Putamen (tissue), 1 donor: ENCODE measurements at places on chromosomes 12 and 14.

DNA sequence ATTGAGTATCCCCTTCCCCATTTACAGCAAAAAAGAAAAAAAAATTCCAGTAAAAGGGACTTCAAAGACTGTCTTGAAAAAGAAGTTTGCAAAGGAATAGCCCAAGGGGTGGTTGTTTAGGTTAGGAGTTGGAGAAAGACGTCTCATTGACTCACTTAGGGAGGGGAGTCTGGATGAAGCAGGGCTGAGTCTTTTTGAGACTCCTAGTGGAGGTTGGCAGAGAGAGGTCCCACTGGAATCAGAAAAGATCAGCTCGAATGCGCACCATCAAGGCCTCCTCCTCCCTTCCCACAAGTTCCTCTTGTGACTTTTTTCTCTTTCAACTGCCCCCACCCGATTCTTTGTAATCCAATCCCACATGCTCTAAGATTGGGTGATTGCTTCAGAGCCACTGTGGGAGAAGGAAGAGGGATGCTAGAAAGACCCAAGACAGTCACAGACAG, 1.9 kb downstream of the ARHGEF40 start:
- no peak for DNase-seq

DNA sequence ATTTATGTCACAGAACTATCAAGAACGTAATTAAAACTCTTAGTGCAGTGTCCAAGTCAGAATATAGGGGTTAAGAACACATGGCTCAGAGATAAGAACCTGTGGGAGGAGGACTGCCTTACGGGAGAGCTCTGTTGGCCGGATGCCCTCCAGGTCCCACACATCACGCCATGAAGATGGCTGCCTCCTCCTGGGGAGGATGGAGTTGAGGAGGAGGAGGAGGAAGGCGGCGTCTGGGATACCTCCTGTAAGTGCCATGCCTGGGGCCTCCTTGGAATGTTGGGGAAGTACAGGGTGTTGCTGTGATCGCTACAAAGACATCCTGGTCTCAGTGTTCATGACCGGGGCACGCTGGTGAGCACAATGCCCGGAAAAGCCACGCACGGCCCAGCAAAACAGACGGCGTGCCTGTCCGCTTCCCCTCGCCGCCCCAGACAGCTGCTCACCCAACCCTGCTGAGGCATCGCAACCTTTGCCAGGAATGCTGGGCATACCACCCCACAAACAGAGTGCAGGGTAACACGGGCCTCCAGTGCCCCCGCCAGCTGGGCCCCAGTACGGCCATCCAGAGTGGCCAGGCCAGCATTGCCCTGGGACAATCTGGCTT, 28.7 kb upstream of the CD9 start:
- no peak for DNase-seq

GRCh38 chr12:53737093-53737808, 10.0 kb upstream of the CALCOCO1 start:
- no peak for DNase-seq

DNA sequence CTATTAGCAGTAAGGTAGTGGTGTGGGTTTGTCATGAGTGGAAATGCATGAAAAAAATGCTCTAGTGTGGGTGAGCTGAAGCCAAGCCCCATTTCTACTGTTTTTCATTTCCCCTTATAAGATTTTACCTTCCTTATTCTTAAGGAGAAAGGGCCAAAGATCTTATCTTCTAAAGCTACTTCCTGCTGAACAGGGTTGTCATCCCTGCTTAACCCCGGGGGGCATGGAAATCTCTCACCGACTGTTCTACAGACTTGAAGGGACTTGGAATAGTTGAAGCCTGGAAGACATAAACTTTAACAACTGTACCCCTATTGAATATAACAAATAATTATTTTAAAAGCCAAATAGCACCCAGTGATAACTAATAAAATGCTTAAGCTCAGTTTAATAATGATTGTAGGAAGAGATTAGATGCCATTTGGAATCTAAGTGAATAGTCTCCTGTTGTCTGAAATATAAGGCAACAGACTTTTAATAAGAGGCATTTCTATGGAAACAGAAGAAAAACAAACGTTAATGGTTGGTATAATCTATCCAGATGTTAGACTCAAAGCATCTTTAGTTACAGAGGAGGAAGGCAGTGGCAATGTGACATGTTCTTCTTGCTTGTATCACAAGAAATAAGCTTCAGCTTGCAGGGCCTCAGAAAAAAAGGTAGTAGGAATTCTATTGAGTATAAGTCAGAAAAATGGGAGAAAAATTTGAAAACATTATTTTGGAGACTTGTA, 1.8 kb upstream of the GMFB start:
- no peak for DNase-seq

DNA sequence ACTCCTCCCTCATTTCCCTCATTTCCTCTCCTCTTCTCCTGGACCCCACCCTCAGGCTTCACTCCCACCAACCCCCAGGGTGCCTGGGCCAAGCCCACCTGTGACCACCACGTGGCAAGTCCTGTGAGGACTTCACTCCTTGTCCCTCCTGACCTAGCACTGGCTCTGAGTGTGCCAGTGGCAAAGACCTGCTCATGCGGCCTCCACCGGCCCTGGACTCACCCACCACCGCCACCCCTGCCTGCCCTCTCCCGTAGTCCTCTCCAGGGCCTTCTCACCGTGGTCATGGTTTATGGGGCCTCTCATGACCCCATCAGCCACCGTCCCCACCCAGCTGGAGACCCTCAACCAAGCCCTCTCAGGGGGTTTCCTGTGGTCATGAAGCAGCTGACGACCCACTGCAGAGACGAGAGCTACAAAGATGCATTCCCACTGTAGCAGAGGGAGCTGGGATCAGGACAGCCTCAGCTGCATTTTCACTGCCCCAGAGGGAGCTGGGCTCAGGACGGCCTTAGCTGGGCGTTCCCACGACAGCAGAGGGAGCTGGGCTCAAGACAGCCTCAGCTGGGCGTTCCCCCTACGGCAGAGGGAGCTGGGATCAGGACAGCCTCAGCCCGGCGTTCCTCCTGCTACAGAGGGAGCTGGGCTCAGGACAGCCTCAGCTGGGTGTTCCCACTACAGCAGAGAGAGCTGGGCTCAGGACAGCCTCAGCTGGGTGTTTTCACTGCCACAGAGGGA, 3.2 kb upstream of the C14orf180 start:
- no peak for DNase-seq

DNA sequence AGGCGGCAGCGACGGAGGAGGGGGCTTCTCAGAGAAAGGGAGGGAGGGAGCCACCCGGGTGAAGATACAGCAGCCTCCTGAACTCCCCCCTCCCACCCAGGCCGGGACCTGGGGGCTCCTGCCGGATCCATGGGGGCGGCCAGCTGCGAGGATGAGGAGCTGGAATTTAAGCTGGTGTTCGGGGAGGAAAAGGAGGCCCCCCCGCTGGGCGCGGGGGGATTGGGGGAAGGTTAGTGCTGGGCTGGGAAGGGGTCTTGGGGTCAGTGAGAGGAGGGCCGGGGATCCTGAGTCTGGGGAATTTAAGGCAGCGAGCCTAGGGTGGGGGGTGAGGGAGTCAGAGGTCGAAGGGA, 203 bp downstream of the NFATC4 start:
- no peak for DNase-seq

- DNase-seq = no peak
Observed at GRCh38 chr12:56299308-56299852, 750 bp downstream of the CS start.

DNA sequence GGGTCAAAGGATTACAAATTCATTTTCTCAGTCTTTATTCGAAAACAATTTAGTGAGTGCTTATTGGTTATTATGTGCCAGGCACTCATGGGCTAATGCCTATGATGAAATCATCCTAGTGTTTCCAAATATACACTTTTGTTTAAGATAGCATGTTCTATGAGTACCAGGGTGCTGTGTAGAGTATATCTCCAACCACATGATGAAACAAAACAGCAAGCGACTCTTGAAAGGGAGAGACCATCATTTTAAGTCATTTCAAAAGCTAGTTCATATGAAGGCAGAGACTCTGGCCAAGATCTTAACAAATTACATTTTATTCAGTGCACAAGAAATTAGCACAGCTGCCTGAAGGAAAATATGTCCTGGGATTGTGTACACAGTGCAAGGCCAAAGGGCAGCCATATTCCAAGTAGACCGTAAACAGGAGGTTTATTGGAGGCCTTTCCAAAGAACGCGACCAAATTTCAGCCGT, 204.2 kb downstream of the EFCAB11 start:
- no peak for DNase-seq

- DNase-seq = peak; percentile 13
Observed at GRCh38 chr14:93926873-93927799, at the start of gene FAM181A. Gene FAM181A (plus strand): TSS chr14:93927344. CDS start chr14:93928286, 942 bp downstream.

GRCh38 chr14:97948841-97949240, 1151.7 kb downstream of the VRK1 start:
- no peak for DNase-seq

DNA sequence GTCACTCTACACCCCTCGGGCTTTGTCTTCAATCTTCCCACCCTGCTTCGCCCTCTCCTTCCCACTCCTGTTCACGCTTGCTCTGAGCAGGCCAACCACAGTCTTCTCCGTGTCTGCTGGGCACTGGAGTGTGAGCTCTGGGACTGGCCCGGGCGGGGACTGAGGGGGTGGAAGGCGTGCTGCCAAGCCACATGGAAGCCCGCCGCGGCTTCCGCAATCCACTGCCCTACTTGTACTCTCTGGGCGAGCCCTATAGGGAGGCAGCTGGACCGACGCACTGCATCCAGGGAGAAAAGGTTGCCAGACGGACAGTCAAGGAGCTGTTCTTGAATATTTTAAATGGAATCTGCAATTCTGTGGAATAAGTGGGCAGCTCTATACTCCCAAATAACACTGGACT, 24.8 kb downstream of the GOLGA3 start:
- no peak for DNase-seq

- no peak for DNase-seq
Observed at GRCh38 chr14:96164861-96165490, 39.7 kb upstream of the BDKRB2 start.

DNA sequence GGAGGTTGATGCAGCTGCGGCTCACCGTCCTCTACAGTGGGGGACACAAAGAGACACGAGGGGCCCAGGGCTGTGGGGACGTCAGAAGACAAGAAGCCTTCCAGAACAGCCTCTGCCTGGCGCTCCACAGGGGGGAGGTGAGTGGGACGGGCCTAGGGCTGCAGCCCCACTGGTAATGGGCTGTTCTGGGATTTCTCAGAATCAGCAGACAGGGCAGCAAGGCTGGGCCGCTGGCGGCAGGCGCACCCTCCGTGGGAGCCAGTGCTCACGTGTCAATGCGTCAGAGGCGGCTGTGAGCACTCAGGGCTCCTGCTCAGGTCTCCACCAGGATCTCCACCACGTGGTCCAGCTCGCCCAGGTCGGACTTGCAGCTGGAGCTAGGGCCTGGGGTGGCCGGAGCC, 10.0 kb downstream of the CDCA4 start:
- DNase-seq = no peak

GRCh38 chr14:77439861-77440260, 16.5 kb upstream of the NOXRED1 start:
- DNase-seq = no peak

- no peak for DNase-seq
Observed at GRCh38 chr12:47772094-47772660, 861 bp upstream of the SLC48A1 start.

DNA sequence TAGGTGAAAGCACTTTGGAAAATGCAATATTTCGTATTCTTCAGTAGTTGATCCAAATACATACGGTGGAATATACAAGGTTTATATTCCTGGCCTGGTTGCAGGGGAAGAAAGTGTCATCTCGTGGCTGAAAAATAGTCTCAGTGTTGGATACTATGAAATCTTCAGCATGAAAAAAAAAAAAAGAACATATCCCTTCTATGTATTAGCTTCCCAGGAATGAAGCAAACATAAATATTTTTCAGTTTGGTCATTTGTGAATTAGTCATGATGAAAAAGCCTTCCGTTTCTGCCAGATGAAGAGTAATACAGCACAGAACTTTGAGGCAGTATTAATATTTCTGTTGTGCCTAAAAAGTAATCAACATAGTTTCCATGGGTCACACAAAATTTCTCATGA, 36.7 kb downstream of the FLRT2 start:
- no peak for DNase-seq

DNA sequence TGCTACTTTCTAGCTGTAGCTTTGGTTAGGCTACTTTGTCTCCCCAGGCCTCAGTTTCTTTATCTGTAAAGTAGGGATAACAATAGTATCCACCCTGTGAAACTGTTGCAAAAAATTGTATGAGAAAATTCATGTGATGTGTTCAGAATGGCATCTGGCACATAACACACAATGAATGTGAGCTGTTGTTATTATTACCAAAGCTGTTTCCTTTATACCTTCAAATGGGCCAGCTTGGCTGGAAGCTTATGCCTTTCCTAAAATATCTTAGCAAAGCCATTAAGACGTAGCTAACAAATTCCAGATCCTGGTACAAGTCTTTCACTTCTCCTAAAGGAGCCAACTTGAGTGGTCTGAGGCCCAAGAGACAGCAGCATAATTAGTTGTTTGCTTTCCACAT, 25.2 kb upstream of the MANSC4 start:
- no peak for DNase-seq

GRCh38 chr12:9701380-9702154, 31.3 kb downstream of the CLECL1 start:
- DNase-seq = no peak

DNA sequence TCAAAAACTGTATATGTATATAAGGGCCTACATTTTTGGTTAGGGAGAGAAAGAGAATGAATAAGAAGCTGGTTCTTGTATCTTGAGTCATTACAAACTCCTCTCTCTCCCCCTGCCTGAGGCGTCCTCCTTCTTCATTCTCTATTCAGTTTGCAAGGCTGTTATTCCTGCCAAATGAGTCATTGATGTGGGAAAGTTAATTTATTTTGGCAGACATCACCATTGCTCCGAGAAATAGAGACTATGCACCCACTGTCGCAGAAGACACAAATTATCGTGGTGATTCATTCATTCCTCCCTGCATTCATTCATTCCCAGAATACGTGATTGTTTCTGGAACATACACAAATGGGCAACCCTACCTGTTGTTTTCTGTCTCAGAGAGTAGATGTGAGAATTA, 112.5 kb upstream of the MED13L start:
- DNase-seq = peak; percentile 28

DNA sequence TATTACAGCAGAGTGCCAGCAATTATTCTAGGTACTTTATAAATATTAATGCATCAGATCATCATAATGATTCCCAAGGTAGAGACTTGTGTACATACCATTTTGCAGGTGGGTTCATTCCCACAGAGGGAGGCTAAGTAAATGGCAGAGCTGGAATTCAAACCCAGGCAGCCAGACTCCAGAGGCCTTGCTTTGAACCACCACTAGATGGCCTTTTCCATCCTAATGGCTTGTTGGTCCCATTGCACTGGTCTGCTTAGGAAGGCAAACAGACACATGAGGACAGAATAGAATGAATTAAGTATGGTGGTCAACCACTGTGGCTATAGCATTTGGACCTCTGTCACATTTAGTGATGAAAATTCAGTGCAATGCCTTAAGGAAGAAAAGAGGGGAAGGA, 158.7 kb downstream of the METTL25 start:
- DNase-seq = no peak

GRCh38 chr14:48616931-48617330, 941.5 kb upstream of the MDGA2 start:
- no peak for DNase-seq

DNA sequence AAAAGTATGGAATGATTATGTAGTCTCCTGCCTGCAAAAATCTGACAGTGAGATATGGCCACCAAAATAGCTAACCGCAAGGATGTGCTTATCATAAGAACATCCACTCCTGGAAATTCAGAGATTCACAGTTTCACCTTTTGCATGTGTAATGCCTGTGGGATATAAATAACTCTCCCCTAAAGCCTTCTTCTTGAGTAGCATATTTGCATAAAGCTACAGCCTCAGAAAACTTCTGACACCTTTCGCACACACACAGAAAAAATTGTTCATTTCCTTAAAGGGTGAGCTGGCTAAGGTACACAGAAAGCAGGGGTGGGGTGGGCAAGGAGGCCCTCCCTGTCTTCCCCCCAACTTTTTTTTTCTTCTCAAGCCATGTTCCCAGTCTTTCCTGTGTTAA, 3.1 kb upstream of the IGF1 start:
- DNase-seq = no peak
